PC-9 (cell line): ENCODE measurements at places on chromosomes 11 and 22. TPM values are rescaled to one million over a fixed set of nuclear protein-coding genes. Genes with fewer than 3 reads are reported as not detected.
A peak's percentile ranks its signal among the peaks of the same experiment; 100 is the strongest.

- no peaks in the 10 kb centered on the region for H3K36me3 ChIP-seq
- H3K27ac ChIP-seq = no peak overlapping the region
- peaks cover 21% of the 10 kb centered on the region for H3K27me3 ChIP-seq
- DNase-seq = no peak
Observed at GRCh38 chr11:123356539-123356938, 73.5 kb upstream of the GRAMD1B start.

CALCB gene
- not detected in 2 replicates for total RNA-seq

- no peak overlapping the region for H3K4me3 ChIP-seq
- H3K27ac ChIP-seq = peak overlapping the region; percentile 15; the same call in 1 of the 2 replicates
- H3K27me3 ChIP-seq = no peaks in the 10 kb centered on the region
Observed at GRCh38 chr11:130131961-130132850, 27.4 kb upstream of the ST14 start.

KIRREL3 gene
- total RNA-seq = 1.9 and 2.2 TPM in 2 replicates

MAP4K2 gene
- total RNA-seq = 32.6 and 34.3 TPM in 2 replicates

- no peaks in the 10 kb centered on the region for H3K27me3 ChIP-seq
- no peak overlapping the region for H3K4me3 ChIP-seq
- H3K27ac ChIP-seq = no peak overlapping the region
- no peaks in the 10 kb centered on the region for H3K36me3 ChIP-seq
Observed at GRCh38 chr11:28674433-28675103, 566.4 kb downstream of the METTL15 start.

SEC14L3 gene
- total RNA-seq = not detected in 2 replicates

SMIM35 gene
- not detected in 2 replicates for total RNA-seq

- H3K4me1 ChIP-seq = no peaks in the 10 kb centered on the region
- no peak overlapping the region for H3K27ac ChIP-seq
- H3K27me3 ChIP-seq = no peaks in the 10 kb centered on the region
Observed at GRCh38 chr11:37378958-37379357, 780.9 kb upstream of the RAG2 start.

GRCh38 chr11:40716344-40717130, 742.9 kb downstream of the LRRC4C start:
- H3K27ac ChIP-seq = no peak overlapping the region
- H3K27me3 ChIP-seq = peaks cover 3% of the 10 kb centered on the region; the same call in 1 of the 2 replicates
- no peak for DNase-seq
- H3K4me3 ChIP-seq = no peak overlapping the region
- H3K4me1 ChIP-seq = no peaks in the 10 kb centered on the region

SMTNL1 gene
- total RNA-seq = not detected in 2 replicates

CELSR1 gene
- 37.6 and 55.4 TPM in 2 replicates for total RNA-seq

LYVE1 gene
- total RNA-seq = not detected in 2 replicates

- no peaks in the 10 kb centered on the region for H3K36me3 ChIP-seq
- DNase-seq = no peak
- no peak overlapping the region for H3K27ac ChIP-seq
- no peak overlapping the region for H3K4me3 ChIP-seq
- no peaks in the 10 kb centered on the region for H3K27me3 ChIP-seq
- H3K4me1 ChIP-seq = peaks cover 16% of the 10 kb centered on the region; the same call in 1 of the 2 replicates
Observed at GRCh38 chr11:93852242-93852641, 1.8 kb upstream of the VSTM5 start.

MMP7 gene
- total RNA-seq = 1.1 and 1.3 TPM in 2 replicates

DNA sequence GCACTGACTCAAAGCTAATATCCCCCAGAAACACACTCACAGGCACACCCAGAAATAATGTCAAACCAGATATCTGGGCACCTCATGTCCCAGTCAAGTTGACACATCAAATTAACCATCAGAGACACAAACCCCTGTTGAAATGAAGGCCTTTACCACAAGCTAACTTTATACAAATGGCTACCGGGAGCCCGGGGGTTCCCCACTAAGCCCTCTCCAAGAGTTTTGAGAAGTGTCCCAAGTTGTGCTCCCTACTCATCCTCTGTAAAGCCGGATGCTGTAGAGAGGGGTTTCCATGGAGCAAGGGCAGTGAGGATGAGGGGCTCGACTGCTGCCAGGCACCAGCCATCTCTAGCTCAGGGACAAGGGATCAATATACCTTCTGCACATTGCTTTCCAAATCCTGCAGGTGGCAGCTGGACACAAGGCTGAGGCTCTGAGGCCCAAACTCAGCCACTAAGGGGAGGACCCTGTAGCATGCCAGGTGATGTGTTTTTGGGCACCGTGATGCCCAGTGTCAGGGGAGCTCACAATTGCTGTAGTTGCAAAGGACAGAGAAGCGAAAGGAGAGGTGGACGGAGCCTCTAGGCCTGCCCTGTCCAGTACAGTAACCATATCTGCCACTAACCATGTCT, 145.7 kb downstream of the TTC17 start:
- peaks cover 9% of the 10 kb centered on the region for H3K4me1 ChIP-seq
- DNase-seq = peak; percentile 11
- H3K4me3 ChIP-seq = no peak overlapping the region
- H3K27me3 ChIP-seq = peaks cover 19% of the 10 kb centered on the region; the same call in 1 of the 2 replicates

MYRF gene
- total RNA-seq = 15.3 and 16.3 TPM in 2 replicates

EXPH5 gene
- total RNA-seq = 23.3 and 36.3 TPM in 2 replicates

DNA sequence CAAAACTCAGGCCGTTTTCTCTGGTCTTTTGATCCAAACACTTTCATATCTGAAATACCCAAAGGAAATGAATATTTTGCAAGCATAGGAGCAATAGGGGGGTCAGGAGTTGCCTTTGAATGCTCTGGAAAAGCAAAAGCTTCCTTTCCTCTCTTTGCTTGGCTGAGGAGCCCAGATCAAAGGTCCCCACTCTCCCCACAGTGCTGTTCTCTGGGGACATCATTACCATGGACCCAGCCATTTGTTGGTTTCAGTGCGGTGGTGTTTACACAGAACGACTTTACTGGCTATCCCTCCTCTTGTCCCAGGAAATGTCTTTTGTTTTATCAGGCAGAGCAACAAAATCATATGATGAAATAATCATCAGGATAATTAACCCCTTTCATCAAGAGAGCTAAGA, 1089.1 kb downstream of the TBC1D22A start:
- H3K4me1 ChIP-seq = no peaks in the 10 kb centered on the region
- H3K36me3 ChIP-seq = no peaks in the 10 kb centered on the region
- H3K27ac ChIP-seq = no peak overlapping the region
- DNase-seq = no peak
- H3K4me3 ChIP-seq = no peak overlapping the region

CSNK2A3 gene
- 1.6 TPM in 1 of 2 replicates, not detected in the other for total RNA-seq

- H3K4me3 ChIP-seq = no peak overlapping the region
- H3K27me3 ChIP-seq = no peaks in the 10 kb centered on the region
- H3K36me3 ChIP-seq = peaks cover 54% of the 10 kb centered on the region
- peaks cover 13% of the 10 kb centered on the region for H3K4me1 ChIP-seq
Observed at GRCh38 chr11:122796128-122796717, 42.1 kb upstream of the CRTAM start.

- H3K4me3 ChIP-seq = no peak overlapping the region
- H3K27ac ChIP-seq = no peak overlapping the region
- H3K4me1 ChIP-seq = no peaks in the 10 kb centered on the region
Observed at GRCh38 chr11:69531071-69531716, 49.7 kb downstream of the LINC01488 start.

GRCh38 chr22:45599836-45600577, 71.6 kb upstream of the ATXN10 start:
- peaks cover 39% of the 10 kb centered on the region for H3K4me1 ChIP-seq
- no peaks in the 10 kb centered on the region for H3K27me3 ChIP-seq
- H3K36me3 ChIP-seq = 0 out of 2 replicates have a peak, but pooled peaks cover 7% of the 10 kb centered on the region
- no peak overlapping the region for H3K4me3 ChIP-seq

FGF4 gene
- total RNA-seq = not detected in 2 replicates

DNA sequence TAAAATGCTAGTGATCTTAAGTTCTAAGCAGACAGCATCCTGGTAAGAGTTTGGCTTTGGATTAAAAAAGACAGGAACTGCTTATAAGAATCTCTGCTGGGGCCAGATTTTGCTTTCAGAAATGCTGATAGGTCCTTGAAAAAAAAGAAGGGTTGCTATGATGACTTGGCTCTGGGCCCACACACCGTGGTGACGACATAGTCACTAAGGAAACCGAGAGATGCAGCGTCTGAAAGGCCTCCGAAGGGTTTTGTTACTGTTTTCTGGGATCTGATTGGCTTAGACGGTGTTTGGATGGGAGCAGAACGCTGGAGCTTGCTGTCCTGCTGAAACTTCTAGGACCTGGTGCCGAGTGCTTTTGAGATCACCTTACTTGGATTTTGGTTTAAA, 8.4 kb downstream of the FAM118A start:
- no peaks in the 10 kb centered on the region for H3K27me3 ChIP-seq
- no peaks in the 10 kb centered on the region for H3K4me1 ChIP-seq
- no peak overlapping the region for H3K27ac ChIP-seq

DNA sequence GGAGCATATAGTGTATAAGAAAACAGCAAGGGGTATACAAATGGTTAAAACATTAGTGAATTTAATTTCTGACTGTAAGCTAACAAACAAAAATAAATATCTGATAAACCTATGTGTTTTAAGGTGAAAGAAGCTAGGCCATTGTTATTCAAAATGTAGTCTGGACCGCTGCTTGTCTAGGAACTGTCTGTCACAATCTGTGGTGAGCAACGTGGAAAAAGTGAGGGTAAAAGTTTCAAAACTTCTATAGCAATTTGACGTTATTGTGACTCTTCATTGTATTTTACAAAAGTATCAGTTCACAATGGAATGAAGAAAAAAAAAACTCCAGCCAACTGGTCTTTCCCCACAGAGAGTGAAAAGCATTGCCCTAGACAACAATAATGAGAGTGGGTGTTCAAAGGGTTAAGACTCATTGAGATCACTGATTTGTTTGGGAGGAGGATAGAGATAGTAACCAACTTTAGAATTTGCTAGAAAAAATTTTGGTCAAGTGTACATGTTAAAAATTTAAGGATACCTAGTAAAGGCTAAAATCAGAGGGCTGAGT, 79.1 kb downstream of the UVRAG start:
- no peaks in the 10 kb centered on the region for H3K4me1 ChIP-seq
- H3K27me3 ChIP-seq = no peaks in the 10 kb centered on the region
- no peaks in the 10 kb centered on the region for H3K36me3 ChIP-seq
- H3K27ac ChIP-seq = no peak overlapping the region
- no peak overlapping the region for H3K4me3 ChIP-seq

- no peaks in the 10 kb centered on the region for H3K27me3 ChIP-seq
- DNase-seq = no peak
- no peak overlapping the region for H3K27ac ChIP-seq
- H3K36me3 ChIP-seq = no peaks in the 10 kb centered on the region
Observed at GRCh38 chr22:41410311-41410751, 28.6 kb downstream of the TEF start.

DNA sequence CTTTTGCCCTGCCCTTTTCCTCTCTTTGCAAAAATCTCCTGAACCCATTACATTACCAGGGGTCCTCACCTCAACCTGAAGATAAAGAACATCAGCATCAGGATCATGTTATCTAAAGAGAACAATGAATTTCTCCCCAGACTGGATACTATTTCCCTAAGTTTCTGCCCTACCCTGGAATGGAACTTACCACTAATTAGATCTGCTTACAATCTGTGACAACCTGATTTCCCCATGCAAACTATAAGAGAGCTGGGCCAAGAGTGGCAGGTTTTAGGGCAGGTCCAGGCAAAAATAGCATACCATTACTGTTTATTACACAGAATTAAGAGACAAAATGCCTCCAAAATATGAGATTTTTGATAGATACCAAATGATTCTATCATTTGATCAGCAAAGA, 58.0 kb upstream of the GDPD4 start:
- H3K27me3 ChIP-seq = no peaks in the 10 kb centered on the region
- no peak overlapping the region for H3K27ac ChIP-seq
- H3K4me3 ChIP-seq = no peak overlapping the region
- no peak for DNase-seq

DNA sequence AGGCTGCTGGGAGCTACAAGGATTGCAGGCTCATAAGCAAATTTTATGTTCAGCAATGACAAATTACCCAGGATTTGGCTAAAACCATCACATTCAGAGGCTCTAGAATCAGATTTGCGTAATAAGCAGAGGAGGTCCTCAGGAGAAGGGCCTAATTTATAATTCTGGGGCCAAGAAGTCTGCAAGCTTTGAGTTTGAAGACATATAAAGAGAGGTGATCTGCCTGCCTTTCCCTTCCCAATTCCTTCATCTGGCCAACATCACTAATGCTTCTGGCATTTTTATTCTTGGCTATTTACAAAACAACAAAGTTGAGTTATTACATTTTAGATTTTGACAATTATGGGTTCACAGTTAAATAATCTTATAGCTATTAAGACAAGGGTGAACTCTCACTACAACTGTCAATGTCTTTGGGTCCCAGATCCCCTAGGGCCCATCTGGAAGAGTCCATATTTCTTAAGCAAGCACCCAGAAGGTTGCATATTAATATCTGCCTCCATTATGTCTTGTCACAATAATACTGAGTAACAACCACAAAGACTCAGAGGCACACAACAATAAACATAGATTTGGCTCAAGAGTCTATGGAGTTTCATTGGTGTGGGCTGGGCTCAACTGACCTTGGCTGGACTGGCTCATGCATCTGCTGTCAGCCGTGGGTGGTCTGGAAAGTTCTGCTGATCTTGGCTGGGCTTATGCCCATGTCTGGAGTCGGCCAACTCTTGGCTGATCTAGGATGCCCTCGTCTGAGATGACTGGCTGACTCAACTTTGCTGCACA, 67.2 kb upstream of the CD82 start:
- no peak overlapping the region for H3K27ac ChIP-seq
- no peak overlapping the region for H3K4me3 ChIP-seq
- peaks cover 60% of the 10 kb centered on the region for H3K27me3 ChIP-seq
- no peaks in the 10 kb centered on the region for H3K4me1 ChIP-seq

- no peak overlapping the region for H3K4me3 ChIP-seq
- no peaks in the 10 kb centered on the region for H3K4me1 ChIP-seq
- no peaks in the 10 kb centered on the region for H3K36me3 ChIP-seq
Observed at GRCh38 chr22:25536589-25536988, 27.9 kb upstream of the GRK3 start.

DNA sequence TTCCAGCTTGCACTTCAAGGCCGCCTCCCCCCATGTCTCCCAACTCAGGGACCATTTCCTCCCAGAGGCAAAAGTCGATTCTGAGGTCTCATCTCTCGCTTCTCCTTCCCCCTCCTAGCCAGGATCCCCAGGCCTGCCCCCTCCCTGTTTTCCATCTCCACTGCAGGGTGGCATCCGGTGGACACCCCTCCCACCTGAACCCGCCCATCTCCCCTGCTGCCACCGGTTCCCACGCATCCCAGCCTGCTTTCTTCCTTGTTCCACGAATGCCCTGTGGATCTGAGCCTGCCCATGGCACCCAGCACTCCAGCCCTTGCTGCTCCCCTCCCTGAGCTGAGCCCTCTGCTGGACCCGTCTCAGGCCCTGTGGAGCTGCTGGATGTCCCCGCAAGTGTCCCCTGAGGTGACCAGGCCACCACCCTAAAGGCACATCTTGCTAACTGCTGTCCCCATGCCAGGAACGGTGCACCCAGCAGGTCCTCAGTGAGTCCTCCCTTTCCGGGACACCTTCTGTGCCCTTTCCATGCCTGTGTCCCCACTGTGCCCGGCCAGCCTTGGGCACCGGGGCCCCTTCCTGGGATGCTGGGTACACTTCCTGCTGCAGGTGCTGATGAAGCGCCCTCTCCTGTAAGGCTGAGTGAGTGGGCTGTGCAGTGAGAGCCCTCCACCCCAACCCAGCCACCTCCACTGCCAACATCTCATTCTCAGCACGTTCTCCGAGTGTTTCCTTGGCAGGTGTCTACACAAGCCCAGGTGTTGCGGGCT, 936 bp downstream of the IL17REL start:
- no peaks in the 10 kb centered on the region for H3K36me3 ChIP-seq
- DNase-seq = no peak
- no peak overlapping the region for H3K27ac ChIP-seq
- H3K4me3 ChIP-seq = no peak overlapping the region

- DNase-seq = no peak
- H3K27ac ChIP-seq = no peak overlapping the region
- H3K27me3 ChIP-seq = peaks cover 5% of the 10 kb centered on the region; the same call in 1 of the 2 replicates
- H3K36me3 ChIP-seq = no peaks in the 10 kb centered on the region
- no peak overlapping the region for H3K4me3 ChIP-seq
Observed at GRCh38 chr22:36218648-36219193, 17.1 kb upstream of the APOL4 start.
